Fibroblast of skin of scalp (primary cell): ENCODE measurements at places on chromosomes 5 and 9.

DNA sequence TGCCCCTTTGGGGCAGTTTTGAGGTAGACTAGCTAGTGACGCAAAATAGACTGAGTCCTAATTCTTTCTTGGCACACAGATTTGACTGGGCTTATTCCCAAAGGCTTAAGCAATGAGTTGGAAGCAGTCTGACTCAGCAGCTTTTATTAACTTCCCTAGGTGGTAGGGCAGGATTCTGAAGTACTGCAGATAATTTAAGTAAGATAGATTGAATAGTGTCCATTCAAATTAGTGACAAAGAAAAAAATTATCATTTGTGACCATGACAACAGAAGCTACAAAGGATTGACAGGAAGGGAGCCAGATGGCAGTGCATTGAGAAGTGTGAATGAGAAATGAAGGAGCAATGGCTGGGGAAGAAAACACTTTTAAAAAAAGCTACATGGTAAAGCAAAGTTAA, 649.4 kb downstream of the CDH9 start:
- DNase-seq, result no peak

GRCh38 chr5:136036293-136036911, 7.6 kb downstream of the TGFBI start:
- DNase-seq, result no peak

DNA sequence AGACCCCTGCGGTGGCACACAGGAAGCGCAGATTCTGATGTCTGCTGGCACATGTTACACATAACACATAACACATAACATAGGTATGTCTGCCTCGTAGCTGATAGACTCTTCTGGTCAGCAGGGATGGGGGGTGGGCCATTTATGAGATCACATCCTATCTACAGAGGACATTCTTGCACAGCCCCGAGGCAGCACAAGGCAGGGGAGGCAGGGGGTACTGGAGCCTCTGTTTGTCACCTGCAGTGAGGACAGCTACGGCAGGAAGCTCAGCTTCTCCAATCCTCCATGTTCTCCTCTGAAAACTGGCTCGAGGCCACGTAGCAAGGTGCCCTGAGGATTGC, 16.7 kb upstream of the MED10 start:
- DNase-seq, result no peak

GRCh38 chr5:57476601-57477056, 6.0 kb downstream of the ACTBL2 start:
- peak; percentile 11 for DNase-seq

DNA sequence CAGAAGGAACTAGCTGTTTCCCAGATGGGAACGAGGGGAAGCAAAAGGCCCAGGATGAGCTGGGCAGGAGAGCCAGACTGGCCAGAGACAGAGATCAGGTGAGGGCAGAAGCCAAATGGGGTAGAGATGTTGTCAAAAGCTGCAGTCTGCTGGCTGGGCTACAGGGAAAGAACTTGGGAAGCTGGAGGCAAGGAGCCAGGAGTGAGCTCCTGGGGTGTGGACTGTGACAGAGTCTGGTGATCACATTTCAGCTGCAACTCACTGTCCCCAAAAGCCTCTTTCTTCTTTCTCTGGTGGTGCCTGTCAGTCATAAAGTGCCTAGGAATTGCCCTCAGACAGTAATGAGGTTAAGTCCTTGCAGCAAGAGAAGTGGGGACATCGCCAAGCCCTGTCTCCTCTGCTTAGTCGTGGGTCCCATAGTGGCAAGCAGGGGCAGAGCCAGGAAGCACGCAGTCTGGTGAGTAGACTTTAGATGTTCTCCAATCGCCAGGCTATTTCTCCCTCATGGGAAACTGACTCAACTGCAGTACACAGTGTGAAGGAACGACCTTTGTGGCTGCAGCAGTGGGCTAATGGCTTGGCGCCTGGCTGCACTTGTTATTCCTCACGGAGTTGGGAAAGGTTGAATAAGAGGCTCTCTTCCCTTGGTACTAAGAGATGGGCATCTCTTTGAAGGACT, 2.5 kb upstream of the FSD1L start:
- DNase-seq, result no peak

- DNase-seq, result no peak
Measured at GRCh38 chr9:96599298-96599697, 20.3 kb downstream of the CDC14B start.

- no peak for DNase-seq
Measured at GRCh38 chr9:122252796-122253195, 11.8 kb downstream of the RBM18 start.

DNA sequence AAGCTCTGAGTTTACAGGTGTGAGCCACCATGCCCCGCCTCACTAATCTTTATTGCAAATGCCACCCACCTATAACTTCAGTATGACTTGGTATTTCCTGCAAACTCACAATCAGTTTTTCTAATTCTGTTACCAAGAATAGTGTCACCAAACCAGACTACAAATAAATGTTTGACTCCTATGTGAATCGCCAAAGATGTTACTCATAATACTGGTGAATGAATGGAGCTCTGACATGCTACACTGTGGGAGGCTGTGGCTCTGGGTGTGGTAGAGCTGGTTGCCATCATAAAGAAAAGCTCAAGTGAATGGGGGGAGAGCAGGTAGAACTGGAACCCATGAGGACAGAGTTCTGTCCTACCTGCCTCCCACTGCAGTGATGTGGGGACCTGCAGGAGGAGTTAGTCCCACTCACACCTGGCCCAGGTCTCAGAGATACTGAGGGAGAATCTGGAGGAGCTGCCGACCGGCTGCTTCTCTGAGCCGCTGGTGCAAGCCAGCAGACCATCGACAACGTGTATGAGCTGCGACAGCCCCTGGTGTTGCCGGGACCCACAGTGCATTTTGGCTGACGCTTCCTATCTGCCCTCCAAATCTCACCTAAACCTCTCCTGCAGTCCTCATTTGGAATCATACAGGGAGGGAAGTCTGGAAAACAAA, 95.7 kb downstream of the ENTREP1 start:
- no peak for DNase-seq

- no peak for DNase-seq
Measured at GRCh38 chr5:132019337-132019736, 7.9 kb upstream of the ACSL6 start.

GRCh38 chr5:10479154-10479721, 37.6 kb downstream of the ROPN1L start:
- DNase-seq, result peak; percentile 91
